CD8-positive, alpha-beta T cell (primary cell): ENCODE measurements at places on chromosomes 12 and 14.

DNA sequence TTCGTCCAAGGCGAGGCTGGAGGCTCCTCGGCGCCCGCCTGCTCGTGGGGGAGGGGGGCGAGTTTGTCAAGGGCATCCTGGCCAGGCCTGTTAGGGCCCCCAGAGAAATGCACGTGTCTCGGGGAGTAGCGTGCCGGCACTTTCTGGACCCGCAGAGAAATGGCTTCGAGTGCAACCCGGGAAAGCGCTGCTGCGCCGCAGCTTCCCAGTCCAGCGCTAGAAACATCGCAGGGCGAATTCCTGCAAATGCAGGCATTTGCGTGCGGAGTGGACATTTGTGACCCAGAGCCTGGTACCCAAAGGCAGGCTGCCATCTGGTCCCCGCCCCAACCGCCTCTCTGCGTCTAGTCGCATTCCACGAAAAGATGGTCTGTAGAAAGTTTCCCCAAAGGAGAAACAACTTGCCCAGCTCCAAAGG is 756 bp downstream of the LGR5 start:
- no peak for DNase-seq

DNA sequence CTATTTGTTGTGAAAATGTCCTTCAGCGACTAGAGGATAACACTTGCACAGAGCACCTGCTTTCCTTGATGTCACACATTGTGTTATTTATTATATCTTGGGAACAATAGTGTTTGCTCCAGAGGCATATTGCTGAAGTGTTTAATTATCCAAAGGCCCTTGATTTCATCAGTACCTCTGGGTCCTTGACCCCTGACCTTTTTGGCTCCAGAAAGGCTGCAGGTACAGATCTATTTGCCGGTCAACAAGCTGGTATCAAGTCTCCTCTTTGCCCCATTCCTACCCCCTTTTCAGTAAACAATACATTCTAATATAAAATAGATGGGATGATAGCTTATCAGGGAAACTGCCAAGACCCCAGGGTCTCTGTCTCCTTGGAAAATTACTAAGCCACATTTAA is 206.8 kb downstream of the DACT1 start:
- no peak for DNase-seq

DNA sequence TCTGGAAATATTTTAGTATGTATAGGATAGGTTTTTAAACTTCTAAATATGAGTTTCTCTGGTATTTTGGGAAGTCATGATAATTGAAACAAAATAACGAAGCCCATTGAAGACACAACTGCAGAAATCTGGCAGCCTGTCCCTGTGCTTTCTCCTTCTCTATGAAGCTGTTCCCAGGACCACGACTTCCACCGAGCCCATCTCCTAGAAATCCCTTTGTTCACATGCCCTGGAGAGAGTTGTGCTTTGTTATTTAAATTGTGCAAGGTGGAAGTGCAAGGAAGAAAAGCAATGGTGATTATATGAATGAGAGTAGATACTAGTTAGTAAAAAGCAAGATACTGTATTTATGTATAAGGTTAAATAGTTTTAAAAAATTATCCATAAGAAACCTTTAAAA is 32.2 kb downstream of the STK38L start:
- no peak for DNase-seq

DNA sequence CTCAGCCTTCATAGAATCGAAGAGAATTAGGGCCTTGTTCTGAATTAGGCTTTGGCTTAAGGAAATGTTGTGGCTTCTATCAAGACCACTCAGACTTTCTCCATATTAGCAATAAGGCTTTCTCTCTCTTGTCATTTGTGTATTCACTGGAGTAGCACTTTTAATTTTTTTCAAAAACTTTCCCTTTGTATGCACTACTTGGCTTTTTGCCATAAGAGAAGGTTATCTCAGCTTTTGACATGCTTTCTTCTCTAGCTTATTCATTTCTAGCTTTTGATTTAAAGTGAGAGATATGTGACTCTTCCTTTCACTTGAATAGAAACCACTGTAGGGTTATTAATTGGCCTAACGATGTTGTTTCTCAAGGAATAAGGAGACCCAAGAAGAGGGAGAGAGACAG is 244.2 kb downstream of the GPHN start:
- no peak for DNase-seq

GRCh38 chr12:67394550-67394949 is 125.4 kb downstream of the CAND1 start:
- DNase-seq: no peak

DNA sequence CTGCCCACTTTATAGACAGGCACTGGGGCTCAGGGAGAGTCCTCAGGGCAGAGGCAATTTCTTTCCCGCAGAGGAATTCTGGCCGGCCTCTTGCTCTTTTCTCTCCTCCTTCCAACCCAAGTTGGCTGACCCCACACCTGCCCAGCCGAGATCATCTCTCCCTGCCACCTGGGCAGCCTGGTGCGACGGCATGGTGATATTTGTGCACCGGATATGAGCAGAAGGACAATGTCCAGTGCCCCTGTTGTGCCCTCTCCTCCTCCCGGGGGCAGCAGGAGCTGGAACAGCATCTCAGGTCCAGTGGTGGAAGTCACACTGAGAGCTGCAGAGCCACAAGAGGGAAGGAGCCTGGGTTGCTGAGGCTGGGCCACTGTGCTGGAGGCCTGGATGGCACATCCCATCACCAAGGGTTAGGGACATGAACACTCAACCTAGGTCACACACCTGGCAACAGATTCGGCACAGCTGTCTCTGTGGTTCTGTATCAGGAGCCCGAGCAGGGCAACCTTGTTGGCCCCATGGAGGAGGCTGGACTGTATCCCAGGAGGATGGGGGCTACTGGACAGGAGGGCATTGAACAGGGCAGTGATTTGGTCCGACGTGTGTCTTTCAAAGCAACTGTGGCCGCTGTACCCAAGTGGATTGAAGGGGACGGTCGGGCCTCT is 57.7 kb upstream of the DIO3 start:
- no peak for DNase-seq

- no peak for DNase-seq
Measured at GRCh38 chr14:51053157-51053556, 41.7 kb downstream of the TRIM9 start.

- no peak for DNase-seq
Measured at GRCh38 chr12:32603858-32604257, 75.2 kb upstream of the DNM1L start.

DNA sequence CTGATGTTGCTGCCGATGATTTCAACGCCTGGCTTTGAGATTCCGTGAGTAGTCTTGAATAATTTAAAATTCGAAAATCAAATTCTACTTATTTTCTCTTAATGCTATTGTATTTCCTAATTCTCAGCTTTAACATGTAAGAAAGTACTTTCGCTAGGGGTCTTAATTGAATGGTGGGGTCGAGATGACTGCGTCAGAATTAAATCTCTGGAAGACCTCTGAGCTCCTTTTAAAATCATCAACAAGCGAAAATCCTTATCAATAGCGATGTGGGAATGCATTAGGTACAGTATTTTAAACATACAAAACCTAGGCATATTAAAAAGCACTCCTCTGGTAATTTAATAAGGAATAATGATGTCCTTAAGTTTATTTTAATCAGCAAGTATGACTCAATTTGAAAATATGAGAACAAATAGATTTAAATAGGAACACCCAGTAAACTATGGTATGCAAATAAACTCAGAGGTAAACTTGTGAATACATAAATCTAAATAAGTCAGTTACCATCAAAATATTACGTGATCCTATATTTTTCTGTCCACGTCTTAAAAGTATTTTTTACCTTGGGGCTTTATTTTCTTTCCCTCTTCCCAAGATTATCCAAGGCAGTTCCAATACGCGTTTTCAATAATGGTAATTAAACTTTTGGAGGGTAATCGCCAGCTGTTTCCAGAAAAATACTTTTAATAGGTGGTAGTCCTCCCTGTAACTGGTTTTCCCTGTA is 1.4 kb downstream of the FOXA1 start:
- no peak for DNase-seq

DNA sequence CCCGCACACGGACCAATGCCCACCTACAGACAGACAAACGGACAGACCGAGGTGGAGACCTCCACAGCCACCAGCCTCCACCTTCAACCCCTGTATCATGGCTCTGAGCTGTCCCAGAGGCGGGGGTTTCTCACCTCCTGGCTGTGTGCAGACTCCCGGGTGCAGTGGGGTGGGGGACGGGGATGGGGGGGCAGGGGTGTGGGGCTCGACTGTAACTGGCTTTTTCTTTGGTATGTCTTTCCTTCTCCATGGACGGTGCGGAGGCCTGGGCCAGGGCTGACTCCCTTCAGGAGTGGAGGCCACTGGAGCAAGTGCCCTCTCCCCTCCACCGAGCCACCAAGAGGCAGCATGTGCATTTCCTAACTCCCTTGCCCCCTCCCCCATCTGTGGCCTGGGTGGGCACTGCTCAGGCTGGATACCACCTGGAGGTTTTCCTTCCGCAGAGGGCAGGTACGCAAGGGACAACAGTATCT is 122.6 kb downstream of the ESRRB start:
- DNase-seq: no peak

DNA sequence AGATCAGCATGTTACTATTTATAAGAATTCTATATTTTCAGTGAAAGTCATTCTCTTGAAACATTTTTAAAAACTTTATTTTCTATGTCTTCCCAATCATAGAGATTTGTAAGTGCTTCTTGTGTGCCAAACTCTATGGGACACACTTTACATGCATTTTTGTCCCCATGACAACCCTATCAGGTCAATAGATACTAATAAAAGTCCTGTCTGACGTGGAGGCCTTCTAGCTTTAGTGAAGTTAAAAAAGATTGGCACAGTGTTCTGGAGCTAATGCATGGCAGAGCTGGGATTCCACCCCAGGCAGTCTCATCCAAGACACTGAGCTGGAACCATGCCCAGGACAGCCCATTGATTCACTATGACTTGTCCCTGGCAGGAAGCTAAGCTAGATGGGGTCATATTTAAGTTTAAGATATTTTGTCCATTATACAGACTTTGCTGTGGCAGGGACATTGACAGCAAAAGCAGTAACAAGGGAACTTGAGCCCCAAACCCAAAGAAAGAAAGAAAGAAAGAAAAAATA is 28.1 kb downstream of the TTC6 start:
- no peak for DNase-seq

- no peak for DNase-seq
Measured at GRCh38 chr12:38399711-38400206, 83.2 kb downstream of the ALG10B start.

DNA sequence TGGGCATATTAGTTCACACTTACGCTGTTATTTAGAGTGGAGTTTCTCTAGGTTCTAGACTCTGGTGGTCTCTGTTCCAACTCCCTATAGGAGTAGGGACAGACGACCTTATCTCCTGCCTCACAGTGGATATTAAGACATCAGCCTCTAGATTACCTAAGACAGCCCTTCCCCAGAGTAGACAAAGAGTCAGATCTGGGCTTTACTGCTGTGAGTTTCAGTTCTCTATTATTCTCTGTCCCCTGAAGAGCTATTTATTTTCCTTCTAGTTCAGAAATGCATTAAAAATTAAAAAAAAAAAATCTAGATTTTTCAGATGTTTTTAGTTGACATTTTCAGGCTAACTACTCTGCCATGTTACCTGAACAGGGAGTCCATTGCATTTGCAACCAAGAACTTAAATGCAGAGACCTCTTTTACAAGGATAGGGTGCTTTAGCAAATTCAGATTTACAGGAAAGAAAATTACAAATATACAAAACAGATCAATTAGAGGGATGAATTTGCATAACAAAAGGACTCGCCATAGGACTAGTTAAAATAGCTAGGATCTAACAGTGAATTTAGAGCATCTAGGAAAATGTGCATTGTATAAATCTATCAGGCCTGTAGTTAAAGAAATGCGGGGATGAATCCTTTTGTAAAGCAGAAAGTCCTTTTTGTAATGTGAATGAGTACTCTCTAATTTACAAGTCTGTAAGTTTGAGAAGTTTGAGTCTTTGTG is 381.4 kb downstream of the APAF1 start:
- DNase-seq: no peak

DNA sequence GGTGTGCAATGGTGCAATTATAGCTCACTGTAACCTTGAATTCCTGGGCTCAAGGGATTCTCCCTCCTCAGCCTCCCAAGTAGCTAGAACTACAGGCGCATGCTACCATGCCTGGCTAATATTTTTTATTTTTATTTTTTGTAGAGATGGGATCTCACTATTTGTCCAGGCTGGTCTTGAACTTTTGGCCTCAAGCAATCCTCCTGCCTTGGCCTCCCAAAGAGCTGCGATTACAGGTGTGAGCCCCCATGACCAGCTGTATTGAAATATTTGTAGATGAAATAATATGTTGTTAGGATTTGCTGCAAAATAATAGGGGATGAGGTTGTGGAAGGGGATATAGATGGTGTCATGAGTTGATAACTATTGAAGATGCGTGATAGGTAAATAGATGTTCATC is 4.9 kb downstream of the KLHL28 start:
- no peak for DNase-seq

DNA sequence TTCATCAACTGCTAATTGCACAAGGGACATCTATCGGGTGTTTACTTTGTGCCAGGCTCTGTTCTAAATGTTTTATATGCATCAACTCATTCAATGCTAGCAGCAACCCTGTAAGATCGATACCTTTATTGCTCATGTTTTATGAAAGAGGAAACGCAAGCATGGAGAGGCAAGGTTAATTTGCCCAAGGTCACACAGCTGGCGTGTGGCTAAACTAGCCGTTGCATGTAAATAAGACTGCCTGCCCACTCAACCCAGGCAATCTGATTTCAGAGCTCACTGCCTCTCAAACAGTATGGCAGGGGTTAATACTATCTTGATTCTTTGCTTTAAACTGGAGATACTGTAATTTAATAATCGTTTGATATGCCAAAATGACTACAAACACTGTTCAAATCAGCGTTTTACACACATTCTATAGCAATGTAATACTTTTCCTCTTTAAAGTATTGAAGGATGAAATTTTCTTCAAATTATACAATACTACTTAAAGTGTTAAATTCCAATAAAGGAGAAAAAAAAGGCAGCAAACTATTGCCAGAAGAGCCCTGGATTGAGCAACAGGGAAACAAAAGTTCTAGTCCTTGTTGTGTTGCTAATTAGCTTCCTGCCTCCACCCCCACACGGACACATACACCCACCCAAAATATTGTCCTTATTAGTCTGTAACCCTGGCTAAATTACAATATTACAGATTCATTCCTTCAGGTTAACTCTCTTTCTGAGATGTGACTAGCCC is 39.1 kb upstream of the DHRS7 start:
- DNase-seq: no peak

- no peak for DNase-seq
Measured at GRCh38 chr12:1360441-1361210, 233.8 kb downstream of the FBXL14 start.
